ENCODE measurements at places on chromosomes 2 and 18.

DNA sequence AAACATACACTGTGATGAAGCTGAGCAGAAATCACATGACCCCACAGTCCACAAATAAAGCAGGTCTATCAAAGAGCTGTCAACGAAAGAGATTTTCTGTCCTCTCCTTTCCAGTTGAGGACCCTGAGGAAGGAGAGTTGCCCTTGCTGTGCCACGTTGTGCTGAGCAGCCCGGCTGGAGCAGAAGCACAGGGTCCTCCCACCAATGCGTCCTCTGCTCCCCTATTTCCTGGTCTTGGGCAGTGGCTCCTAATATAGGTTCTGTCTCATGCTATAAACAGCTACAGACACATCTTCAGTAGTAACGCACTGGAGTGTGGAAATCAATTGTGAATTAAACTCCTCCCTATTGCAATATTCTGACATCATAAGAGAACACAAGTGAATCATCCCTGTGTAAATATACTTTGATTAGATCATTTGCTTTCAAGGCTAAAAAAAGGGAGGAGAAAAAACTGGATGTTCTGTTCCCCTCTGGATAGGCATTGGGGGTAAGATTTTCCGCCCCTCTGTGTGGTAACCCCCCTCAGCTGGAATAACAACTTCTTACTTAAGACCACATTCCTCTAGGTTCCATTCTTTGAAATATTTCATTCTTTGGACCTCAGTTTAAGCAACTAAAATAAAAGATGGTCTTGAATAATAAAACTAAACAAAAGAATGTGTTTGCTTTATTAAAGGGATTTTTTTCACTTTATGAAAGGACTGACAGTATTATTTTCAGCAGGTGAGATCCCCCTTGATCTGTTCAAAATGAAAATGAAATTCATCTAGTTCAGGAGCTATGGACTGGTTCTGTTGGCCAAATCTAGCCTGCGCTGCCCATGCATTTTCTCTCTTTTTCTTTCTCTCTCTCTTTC lies 8.3 kb upstream of the RHOB start:
- no peak overlapping the region for H3K27ac ChIP-seq
- no peaks in the 10 kb centered on the region for H3K27me3 ChIP-seq
- H3K4me3 ChIP-seq, result no peak overlapping the region
- H3K36me3 ChIP-seq, result no peaks in the 10 kb centered on the region
- no peaks in the 10 kb centered on the region for H3K4me1 ChIP-seq

GRCh38 chr2:40192864-40193669 lies 258.8 kb downstream of the SLC8A1 start:
- H3K27ac ChIP-seq, result no peak overlapping the region
- H3K4me1 ChIP-seq, result no peaks in the 10 kb centered on the region
- H3K36me3 ChIP-seq, result no peaks in the 10 kb centered on the region
- no peak for DNase-seq

- no peak overlapping the region for H3K4me3 ChIP-seq
- no peak for DNase-seq
- H3K27ac ChIP-seq, result no peak overlapping the region
- H3K4me1 ChIP-seq, result no peaks in the 10 kb centered on the region
These were observed 205.1 kb downstream of the MGAT5 start for GRCh38 chr2:134458950-134459349.

- peak; percentile 46 for DNase-seq
- H3K4me1 ChIP-seq, result peaks cover 2% of the 10 kb centered on the region
- no peak overlapping the region for H3K27ac ChIP-seq
These were observed 169.7 kb downstream of the HAUS1 start for GRCh38 chr18:46273861-46274260.

GRCh38 chr18:37578886-37579513 lies 13.4 kb upstream of the CELF4 start:
- H3K36me3 ChIP-seq, result no peaks in the 10 kb centered on the region
- no peaks in the 10 kb centered on the region for H3K27me3 ChIP-seq
- no peak overlapping the region for H3K4me3 ChIP-seq
- peaks cover 19% of the 10 kb centered on the region for H3K4me1 ChIP-seq
- DNase-seq, result peak; percentile 44

GRCh38 chr2:47946593-47946992 lies 40.3 kb upstream of the FBXO11 start:
- H3K4me3 ChIP-seq, result no peak overlapping the region
- H3K4me1 ChIP-seq, result no peaks in the 10 kb centered on the region
- no peaks in the 10 kb centered on the region for H3K36me3 ChIP-seq
- DNase-seq, result no peak

DNA sequence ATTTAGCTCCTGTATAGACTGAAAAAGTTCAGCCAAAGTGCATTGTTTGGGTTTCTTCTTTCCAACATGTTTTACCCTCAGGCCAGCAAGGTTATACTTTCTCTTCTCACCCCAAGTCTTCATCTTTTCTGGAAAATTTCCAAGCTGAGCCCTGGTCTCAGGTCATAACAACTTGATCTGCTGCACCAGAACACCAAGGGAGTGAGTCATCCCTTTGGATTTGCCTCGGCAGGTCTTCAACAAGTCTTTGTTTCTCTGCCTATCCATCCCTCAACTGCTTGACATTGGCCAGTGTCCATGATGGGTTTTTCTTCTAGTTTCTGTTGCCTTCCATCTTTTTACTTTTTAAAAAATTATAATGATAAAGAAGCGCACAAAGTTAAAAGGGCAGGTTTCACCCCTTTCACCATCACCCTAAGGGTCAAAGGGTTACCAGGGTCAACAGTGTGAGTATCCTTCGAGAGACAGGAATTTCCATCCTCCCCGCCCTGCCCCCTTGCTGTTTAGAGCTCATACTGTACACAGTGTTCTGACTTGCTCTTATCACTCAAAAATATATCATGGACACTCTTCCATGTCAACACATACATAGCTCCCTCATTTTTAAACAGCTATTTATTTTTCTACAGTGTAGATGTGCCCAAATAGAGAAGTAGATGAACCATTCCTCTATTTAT lies 5.7 kb upstream of the SPATS2L start:
- H3K4me1 ChIP-seq, result no peaks in the 10 kb centered on the region
- no peak overlapping the region for H3K27ac ChIP-seq
- no peaks in the 10 kb centered on the region for H3K27me3 ChIP-seq
- H3K4me3 ChIP-seq, result no peak overlapping the region
- no peaks in the 10 kb centered on the region for H3K36me3 ChIP-seq

DNA sequence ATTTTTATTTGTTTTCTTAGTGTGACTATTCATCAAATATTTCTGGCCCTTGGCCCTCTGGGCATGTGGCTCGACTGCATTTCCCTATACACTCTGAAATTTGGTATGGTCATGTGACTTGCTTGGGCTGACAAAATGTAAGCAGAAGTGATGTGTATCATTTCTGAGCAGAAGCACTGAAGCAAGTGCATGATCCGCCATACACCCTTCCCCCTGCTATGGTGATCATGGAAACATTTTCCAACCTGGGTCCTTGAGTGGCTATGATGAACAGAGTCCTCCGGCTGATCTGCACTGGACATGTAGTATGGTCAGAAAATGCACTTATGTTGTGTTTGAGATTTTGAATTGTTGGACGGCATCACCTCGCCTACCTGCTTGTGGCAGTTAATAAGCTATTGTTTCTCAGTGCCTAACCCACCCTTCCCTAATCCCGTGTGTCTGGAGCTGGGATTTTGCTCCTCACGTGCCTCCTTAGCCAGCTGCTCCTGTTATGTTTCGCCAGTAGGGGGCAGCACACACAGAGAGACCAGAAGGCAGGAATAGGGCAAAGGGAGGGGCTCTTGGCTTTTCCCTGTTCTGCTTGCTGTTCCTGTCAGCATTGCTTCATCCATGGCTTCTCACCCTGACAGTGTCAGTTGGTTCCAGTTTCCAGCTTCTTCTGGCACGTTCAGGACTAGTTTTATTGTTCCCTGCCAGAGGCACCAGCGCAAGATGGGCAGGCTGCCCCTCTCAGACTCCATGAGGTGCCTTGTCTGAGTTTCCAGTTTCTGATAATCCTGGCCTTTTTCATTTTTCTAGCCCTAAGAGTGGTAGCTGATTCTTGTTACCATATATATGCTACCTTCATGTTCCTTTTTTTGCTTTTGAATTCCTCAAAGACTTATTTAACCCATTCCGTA lies 207.4 kb downstream of the ARL6IP6 start:
- no peaks in the 10 kb centered on the region for H3K36me3 ChIP-seq
- no peak overlapping the region for H3K27ac ChIP-seq
- H3K27me3 ChIP-seq, result no peaks in the 10 kb centered on the region
- peak; percentile 95 for DNase-seq
- no peak overlapping the region for H3K4me3 ChIP-seq
- no peaks in the 10 kb centered on the region for H3K4me1 ChIP-seq

GRCh38 chr2:68889500-68889899 lies 18.3 kb upstream of the BMP10 start:
- no peak overlapping the region for H3K27ac ChIP-seq
- DNase-seq, result no peak
- H3K4me3 ChIP-seq, result no peak overlapping the region

GRCh38 chr2:54587171-54588016 lies 131.3 kb downstream of the SPTBN1 start:
- no peak overlapping the region for H3K27ac ChIP-seq
- no peak overlapping the region for H3K4me3 ChIP-seq
- no peak for DNase-seq
- H3K4me1 ChIP-seq, result peaks cover 11% of the 10 kb centered on the region
- H3K36me3 ChIP-seq, result no peaks in the 10 kb centered on the region

- H3K27ac ChIP-seq, result no peak overlapping the region
- no peak for DNase-seq
- H3K4me3 ChIP-seq, result no peak overlapping the region
- H3K27me3 ChIP-seq, result no peaks in the 10 kb centered on the region
These were observed 757.7 kb downstream of the EPHA4 start for GRCh38 chr2:220814441-220814840.

DNA sequence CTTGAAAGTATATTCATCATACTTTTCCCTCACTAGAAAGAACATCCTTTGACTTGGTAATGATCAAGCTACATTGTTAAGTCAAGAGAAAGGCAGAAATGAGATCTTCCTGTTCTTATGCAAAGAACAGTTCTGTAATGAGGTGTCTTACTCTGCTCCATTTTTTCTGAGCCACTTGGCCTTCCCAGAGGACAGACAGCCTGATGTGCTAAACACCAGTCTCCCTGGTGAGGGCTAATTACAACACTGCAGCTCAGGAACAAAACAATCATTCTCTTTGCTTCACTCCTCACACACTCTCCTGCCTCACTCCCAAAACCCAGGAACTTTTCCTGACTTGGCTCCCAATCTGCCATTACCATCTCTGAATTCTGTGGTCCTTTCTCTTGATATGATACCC lies 25.6 kb downstream of the TACR1 start:
- DNase-seq, result no peak
- no peak overlapping the region for H3K27ac ChIP-seq
- H3K4me3 ChIP-seq, result no peak overlapping the region
- H3K4me1 ChIP-seq, result peaks cover 9% of the 10 kb centered on the region
- H3K27me3 ChIP-seq, result no peaks in the 10 kb centered on the region

DNA sequence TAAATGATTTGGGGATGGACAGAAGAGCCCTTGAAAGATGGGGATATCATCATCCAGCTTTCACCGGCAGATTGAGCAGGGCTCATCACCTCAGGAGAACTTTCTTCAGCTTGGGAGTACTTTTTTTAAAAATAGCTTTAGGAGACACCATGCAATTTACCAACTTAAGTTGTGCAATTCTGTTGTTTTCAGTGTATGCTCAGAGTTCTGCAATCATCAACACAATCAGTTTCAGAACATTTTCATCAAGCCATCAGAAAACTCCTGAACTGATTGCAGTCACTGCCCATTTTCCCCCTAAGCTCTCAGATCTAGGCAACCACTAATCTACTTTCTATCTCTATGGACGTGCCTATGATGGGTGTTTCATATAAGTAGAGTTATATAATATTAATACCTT lies 117.7 kb downstream of the CRIM1 start:
- H3K4me3 ChIP-seq, result no peak overlapping the region
- H3K27me3 ChIP-seq, result no peaks in the 10 kb centered on the region
- no peak overlapping the region for H3K27ac ChIP-seq
- DNase-seq, result no peak

DNA sequence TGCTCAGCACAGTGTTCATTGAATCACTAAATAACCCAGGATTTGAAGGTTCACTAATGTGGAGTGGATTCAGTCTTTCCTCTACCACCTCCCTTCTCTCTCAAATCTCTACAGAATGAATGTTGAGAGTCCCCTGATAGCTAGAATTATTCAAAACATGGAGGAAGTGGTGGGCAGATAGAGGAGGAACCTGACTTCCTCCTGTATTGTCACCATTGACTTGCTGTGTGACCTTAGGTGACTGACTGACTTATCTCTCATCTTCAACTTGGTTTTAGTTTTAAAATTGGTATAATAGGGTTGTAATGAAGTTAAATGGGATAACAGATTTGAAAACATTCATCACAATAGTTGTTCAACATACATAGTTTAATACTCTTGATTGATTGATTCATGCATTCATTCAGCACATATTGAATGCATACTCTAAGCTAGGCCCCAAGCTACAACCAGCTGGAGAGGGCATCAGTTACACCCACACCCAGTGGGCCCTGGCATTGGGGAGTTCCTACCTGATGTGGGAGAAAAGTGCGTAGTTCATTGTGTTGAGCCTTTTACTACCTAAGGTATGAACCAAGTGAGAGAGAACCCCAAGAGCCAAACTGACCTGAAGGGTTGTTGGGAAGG lies 96.0 kb downstream of the WDR7 start:
- H3K4me3 ChIP-seq, result no peak overlapping the region
- no peaks in the 10 kb centered on the region for H3K4me1 ChIP-seq
- H3K36me3 ChIP-seq, result no peaks in the 10 kb centered on the region

Measured in mesendoderm (in vitro differentiated cells).